ENCODE measurements at places on chromosomes 16 and 17.

DNA sequence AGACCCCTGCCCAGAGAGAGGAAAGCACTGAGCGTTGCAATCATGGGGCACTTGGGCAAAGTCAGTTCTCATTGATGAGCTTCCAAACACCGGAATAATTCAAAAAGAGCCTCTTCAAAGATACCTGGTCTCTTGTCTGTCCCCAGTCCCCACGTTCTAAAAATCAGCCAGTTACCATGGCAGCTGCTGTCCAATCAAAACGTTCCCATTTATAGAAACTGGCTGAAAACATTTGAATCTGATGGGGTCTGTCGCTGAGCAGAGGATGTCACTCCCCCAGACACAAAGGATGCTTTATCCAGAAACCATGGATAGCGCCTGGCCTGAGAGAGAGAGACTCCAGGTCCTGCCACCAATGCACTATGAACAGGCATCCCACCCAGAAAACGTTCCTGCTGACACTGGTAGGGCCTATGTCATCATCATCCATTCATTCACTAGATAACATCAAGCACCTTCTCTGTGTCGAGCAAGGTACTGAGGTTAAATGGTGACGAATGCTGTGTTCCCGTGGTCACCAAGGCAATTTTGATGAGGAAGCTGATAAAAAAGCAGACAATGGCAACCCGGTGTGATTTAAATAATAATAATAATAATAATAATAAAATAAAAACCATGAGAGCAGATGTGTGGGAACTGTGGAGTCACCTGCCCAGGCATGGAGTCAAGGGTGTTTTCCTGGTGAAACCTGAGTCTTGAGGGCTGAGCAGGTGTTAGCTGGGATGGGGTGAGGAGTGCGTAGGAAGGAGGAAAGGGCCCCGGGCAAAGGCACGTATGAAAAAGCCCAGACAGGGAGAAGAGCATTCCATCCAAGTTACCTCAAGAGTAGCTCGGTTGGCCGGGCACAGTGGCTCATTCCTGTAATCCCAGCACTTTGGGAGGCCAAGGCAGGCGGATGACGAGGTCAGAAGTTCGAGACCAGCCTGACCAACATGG lies 19.0 kb upstream of the CALB2 start:
- DNase-seq: no peak

- no peak for DNase-seq
Observed at GRCh38 chr16:69406780-69407331, 17.6 kb upstream of the CYB5B start.

DNA sequence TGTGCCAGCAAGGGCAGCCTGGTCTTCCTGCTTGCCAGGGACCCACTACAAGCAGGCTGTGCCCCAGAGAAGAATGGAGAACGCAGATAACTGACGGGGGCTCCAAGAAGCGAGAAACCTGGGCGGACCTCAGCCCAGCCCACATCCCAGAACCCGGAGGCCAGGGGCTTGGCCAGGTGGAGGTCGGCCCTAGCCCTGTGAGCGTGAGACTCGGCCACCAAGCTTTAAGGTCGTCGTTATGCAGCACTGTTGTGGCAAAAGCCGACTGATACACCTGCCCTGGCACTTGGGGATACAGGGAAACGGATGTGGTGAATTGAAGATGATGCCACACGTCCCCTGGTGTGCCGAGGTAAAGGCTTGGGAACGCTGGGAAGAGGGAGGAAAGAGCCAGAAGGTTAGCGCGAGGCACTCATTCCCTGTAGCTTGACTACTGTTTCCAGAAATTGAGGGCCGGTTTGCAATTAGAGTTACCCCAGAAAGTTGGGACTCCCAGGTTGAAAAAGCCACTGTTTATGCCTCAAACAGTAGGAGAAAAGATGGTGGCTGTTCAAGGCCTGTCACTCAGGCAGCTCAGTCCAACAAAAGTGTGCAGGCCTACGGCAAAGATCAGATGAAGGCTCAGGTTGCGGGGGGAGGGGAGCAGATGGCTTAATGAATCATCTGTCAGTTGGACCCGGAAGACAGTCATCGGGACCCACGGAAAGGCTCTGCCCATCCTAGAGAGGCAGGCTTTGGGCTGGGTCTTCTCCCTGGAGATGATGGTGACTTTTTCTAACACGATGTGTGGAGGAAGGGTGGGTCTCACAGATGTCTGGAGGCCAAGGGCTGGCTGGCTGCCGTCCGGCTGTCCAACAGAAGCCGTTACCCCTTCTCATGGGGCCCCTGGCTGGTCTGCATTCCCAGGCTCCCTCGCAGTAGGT lies 45.6 kb upstream of the BAHCC1 start:
- no peak for DNase-seq

DNA sequence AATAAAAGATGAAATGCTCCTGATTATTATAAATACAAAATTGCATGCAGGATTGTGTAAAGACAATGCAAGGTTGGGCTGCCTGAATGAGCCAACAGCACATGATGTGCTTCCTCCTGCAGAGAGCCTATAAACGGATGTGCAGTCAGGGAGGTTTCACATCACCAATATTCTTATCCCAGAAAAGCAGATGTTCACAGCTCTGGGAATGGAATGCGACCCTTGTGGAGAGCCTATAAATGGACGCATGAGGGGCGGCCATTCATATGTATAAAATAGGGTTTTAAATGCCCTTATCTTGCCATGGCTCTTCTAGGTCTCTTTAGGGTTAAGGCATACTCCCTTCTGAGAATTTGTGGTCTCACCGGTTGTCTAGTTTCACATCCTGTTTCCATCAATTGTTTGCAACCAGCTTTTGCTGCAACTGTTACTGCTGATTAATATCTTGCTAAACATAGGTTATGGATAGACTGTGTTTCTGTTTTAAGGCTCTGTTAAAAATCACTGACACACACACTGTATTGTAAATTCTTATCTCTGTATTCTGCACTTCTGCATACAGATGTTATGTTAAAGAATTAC lies 31.9 kb downstream of the SLFN11 start:
- peak; percentile 7 for DNase-seq

DNA sequence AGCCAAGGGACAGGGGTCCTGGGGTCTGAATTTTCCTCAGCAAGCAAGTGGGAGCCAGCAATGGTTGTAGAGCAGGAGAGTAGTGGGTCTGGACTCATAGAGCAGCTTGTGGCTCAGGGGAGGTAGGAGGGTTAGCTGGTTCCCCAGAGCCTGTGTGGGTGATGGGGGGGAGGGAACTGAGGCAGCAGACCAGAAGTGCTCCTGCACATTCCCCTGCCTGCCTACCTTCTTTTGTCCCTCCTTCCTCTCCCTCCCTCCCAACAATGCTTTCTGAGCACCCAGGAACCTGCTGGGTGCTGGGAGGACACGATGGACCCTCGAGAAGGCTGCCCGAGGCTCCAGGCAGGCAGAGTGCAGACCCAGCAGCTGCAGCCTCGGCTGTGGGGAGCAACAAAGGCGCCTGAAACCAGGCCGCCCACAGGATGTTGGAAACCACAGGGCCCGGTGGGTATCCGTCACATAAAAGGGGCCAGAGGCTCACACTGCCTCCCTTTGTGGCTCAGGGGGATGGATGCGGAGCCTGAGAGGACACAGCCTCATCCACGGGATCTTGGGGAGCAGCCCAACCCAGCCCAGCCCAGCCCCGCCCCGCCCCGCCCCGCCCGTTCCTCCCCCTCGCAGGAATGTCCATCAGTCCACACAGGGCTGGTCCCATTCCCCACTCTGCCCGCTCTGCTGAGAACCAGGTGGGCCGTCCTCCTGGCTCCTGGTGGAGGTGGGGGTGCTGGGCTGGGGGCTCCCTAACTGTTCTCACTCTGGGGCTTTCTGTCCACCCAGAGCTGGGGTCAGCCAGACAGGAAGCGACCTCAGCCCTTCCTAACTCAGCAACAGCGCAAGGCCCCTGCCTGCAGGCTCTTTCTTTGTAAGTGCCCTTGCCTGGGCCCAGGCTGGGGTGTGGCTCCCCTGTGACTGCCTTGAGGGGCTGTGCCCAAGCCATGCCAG lies 1.7 kb upstream of the NLRC3 start:
- DNase-seq: peak; percentile 68

GRCh38 chr17:50003911-50004310 lies 8.9 kb upstream of the DLX3 start:
- no peak for DNase-seq

DNA sequence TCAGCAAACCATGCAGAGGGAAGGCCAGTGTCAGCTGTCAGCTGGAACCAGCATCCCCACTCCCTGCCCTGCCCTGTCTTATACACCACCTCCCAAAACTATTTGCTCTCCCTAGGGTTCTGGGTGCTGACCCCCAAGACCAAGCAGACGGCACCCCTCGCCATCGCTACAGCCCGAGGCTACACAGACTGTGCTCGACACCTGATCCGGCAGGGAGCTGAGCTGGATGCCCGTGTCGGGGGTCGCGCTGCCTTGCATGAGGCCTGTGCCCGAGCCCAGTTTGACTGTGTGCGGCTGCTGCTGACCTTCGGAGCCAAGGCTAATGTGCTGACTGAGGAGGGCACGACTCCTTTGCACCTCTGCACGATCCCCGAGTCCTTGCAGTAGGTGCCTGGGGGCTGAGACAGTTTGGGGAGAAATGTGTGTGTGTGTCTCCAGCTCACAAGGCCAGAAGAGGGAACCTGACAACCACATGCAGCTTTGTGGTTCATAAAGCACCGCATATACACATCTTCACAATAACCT lies 1.5 kb downstream of the ASB16 start:
- no peak for DNase-seq

DNA sequence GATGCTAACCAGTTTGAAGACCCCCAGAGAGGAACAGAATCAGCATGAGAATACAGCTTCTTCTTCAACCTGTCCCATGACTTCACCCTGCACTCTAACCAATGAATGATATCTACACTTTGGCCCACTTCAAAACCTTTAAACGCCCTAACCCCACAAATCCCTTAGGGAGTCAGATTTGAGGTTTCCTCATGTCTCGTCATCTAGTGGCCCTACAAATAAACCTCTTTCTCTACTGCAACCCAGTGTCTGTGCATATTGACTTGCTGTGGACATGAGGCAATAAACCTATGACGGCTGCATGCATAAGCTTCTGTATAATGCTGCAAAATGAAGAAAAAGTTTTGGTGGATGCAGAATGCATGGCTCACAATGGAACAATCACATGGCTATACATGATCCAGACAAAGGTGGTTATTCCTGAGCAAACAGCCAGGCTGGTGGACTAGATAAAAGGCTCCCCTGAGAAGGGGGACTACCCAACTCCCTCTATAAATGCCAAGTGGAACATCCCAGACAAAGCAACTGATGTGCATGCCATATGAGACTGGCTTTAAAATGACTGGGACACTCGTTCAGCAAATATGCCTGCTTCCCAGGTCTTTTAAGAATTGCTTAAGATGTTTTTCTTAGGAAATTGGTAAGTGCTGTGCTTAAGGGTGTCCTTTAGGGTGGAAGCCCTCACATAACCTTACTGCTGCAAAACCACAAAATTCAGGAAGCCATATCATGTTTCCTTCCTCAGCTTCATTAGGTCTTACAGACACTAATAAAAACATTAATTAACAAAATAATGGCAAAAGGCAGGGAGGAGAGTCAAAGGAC lies 12.2 kb downstream of the N4BP1 start:
- no peak for DNase-seq

DNA sequence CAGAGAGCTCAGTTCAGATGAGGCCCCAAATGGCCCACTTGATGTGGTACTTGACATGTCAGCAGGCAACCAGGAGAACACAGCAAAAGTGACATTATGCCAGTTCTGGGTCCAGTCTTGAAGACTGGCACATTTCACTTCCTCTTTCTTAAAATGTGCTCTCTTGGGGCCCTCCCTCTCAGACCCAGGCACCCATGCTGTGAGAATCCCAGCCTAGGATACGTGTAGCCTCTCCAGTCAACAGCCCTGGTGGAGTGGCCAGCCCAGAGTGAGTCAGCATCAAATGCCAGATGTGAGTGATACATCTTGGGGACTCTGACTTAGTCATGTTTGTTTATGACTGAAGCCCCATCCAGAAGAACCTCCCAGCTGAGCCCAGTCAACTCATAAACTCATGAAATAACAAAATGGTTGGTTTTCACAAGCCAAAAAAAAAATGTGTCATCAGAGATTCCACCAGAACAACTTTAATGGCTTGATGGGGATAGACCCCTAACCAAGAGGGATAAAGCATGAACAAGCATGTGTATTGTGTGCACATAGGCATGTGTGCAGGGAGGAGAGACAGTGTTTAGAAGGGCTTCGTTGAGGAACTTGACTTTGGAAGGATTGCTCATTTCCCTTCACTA lies 82.5 kb upstream of the TNRC6C start:
- no peak for DNase-seq

- no peak for DNase-seq
Observed at GRCh38 chr17:57396511-57396921, 140.2 kb downstream of the MSI2 start.

DNA sequence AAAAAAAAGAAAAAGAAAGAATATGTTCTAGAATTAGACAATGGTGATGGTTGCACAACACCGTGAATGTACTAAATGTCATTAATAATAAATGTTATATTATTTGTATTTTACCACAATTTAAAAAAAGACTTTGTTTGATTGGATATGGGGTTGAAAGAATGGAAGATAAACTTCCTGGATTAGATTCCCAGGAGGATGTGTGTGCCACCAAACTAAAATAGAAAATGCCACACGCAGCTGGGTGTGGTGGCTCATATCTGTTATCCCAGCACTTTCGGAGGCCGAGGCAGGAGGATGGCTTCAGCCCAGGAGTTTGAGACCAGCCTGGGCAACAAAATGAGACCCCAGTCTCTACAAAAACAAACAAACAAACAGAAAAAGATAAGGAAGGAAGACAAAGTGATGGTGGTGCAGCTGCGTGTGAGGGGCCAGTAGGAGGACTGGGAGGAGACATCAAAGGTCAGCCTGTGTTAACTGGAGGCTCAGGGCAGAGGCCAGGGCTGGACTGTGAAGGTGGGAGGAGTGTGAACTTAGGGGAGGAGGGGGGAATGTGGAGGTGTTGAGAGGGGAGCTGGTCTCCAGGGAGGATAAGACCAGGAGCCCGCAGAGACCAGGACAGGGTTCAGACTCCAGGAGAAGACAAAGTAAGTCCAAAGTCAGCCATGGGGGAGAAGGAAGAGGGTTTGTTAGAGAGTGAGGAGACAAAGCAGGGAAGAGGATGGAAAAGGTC lies 4.1 kb downstream of the PECAM1 start:
- DNase-seq: no peak

DNA sequence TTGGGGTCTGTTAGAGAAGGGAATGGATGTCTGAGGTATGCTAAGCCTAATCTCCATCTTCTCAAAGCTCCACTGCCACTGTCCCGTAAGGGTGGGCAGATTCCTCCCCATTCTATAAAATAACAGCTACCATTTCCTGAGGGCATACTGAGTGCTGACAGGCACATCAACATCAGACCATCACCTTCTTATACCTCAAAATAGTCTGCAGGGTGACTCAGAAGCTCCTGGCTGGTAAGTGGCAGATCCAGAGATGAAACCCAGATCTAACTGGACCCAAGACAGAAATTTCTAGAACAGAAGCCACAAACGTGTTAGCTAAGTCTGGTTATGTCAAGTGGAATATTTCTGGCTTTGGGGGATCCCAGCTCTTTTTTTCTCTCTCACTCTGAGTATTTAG lies 548.0 kb downstream of the WWOX start:
- DNase-seq: no peak

DNA sequence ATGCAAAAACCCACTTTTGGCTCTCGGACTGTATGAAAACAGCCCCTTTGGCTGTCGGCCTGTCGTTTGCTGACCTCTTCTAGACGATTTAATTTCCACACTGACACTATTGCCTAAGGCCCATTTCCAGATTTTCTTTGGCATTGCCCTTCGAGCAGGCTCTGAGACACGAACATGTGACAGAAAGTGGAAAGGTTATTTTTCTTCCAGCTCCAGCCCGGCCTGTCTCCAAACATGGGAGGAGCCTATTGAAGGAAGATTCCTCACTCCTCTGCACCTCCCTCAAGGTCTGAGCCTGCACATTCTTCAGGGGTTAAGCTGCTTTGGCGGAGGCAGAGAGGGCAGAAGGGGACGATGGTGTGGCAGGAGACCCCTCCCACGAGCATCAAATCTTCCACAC lies 85.9 kb upstream of the FOXF1 start:
- DNase-seq: no peak

All from effector memory CD8-positive, alpha-beta T cell (primary cell).